Left lung (tissue), 14 donors: ENCODE measurements at places on chromosomes 6 and 20.

DNA sequence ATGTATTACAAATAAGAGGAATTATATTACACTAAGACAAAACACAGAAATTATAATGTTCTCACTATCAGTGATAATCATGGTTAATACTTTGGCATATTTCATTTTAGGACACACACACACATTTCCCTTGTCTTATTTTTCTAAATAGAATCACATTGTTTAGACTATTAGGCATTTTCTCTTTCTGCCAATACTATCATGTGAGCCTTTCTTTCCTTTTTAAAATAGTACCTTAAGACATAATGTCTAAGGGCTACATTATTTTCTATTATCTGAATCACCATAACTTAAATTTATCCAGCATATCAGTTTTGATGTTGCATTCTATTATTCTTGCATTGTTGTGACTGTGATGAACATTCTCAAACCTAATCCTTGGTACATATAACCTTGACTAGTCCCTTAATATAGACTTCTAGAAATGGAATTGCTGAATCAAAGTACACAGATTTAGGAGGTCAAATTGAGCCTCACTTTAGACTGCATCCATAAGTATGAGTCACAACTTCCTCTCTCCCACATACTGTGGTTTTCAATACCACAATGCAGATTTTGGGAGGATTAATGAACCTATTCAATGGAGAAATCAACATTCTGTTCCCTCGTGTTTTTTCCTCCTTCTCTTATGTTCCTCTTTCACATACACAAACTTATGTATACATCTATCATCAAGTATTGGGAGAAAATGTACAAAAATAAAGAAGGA is 212.6 kb downstream of the MOXD1 start:
- DNase-seq = no peak

GRCh38 chr6:90036963-90037362 is 142.7 kb downstream of the GJA10 start:
- no peak for DNase-seq

DNA sequence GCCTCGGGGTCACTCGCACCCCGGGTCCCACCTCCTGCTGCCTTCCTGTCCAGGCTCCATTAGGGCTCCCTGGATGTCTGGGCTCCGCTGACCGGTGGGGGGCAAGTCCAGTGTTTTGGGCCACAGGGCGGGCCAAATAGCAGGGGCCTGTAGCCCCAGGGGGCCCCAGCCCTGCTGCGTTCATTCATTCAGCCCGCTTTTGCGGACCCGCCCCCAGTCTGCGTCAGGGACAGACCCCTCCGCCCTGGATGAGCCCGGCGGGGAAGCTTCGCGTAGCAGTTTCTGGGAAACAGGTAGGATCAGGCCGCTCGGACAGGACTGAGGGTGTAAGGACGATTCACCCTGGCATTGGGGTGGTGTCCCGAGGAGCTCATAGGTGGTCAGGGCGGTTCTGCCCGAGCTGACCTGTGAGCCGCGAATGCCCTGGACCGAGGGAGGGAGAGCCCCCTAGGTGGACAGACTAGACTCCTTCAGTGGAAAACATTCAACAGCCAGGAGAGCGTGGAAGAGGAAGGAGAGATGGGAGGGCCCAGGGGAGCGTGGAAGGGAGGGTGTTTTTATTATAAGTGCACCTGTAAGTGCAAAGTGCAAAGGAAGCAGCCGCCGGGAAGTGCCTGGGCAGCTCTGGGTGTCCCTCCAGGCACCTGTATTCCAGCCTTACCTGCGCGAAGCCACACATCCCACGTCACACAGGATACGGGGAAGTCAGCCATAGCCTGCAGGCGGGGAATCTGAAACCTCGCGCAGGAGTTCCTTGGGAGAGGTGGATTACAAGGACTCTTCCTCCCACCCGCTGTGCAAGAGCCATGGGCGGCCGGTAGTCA is 662 bp downstream of the ENTPD6 start:
- DNase-seq = peak; percentile 18

DNA sequence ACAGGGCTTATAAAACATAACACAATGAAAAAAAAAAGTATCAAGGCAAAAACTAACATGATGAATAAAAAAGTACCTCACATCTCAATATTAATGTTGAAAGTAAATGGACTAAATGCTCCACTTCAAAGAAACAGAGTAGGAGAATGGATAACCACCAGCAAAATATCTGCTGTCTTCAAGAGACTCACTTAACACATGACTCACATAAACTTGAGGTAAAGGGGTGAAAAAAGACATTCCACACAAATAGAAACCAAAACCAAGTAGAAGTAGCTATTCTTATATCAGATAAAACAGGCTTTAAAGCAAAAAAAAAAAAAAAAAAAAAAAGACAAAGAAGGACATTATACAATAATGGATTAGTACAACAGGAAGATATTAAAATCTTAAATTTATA is 86.9 kb downstream of the TBC1D32 start:
- DNase-seq = no peak

GRCh38 chr6:31710523-31711219 is 4.0 kb downstream of the LY6G6F start:
- no peak for DNase-seq

GRCh38 chr6:12621754-12622153 is 94.8 kb upstream of the PHACTR1 start:
- peak; percentile 33 for DNase-seq

- no peak for DNase-seq
Observed at GRCh38 chr6:72776456-72776855, 154.6 kb downstream of the KCNQ5 start.

GRCh38 chr6:32177183-32177787 is 920 bp upstream of the RNF5 start:
- DNase-seq = no peak

DNA sequence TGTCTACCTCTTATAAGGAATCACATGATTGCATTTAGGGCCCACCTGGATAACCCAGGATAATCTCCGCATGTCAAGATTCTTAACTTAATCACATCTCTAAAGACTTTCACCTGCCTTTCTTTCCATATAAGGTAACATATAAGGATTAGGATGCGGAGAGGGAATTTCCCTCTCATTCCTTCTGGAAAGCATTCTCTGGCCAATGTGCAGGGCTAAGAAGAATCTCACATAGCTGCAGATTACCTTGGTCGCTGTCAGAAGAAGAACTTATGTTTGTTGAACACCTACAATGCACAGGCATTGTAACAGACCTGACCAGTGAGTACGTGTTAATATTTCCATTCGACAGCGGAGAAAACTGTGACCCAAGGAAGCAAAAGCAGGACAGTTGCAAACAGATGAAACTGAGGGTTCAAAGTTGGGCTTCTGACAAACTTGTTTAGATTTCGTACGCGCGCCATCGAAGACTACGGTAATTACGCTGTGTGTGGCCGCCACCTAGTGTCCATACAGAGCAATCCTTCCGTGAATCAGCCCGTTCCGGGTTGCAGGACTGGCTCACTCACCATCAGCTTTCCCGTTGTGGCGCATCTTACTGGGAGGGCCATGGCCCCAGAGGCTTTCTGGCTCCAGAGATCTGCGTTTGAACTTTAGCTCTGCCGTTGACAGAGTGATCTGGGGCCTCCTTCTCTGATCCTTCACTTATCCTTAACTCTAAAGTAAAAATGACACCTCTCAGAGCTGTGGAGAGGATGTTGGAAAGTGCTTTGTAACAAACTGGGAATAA is 9.5 kb downstream of the C20orf202 start:
- no peak for DNase-seq

GRCh38 chr6:29941471-29941870 is 861 bp upstream of the HLA-A start:
- no peak for DNase-seq

DNA sequence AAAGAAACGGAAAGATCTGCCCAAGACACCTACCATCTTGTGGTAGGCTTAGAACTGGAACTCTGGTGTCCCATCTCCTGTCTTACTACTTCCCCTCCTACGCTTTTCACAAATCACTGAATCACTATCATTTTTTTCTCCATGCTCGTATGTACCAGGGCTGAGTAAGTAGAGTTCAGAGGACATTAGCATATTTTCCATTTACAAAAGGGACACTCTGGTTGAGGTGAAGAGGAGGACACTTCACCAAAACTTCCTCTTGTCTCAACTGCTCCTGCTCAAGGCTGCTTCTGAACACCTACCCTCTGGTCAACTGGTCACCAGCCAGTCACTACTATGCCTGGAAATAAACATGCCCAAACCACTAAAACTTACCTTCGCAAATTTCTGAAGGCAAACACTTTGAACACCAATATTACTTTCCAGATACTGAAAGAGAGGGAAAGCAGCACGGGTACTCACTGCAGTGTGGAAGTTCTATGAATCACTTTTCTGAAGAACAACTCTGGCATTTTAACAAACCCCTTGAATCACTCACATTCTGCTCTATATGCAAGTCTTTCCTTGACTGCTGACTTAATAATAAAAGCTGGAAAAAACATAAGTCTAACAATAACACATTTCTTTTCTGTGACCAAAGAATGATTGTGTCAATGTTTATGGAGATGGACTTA is 123.3 kb downstream of the INSM1 start:
- no peak for DNase-seq

GRCh38 chr20:26276554-26277210 is 580.0 kb upstream of the ZNF337 start:
- no peak for DNase-seq

- DNase-seq = no peak
Observed at GRCh38 chr20:49508435-49509199, 26.1 kb upstream of the KCNB1 start.

GRCh38 chr20:5608442-5609161 is 141.6 kb upstream of the SHLD1 start:
- DNase-seq = no peak

- DNase-seq = no peak
Observed at GRCh38 chr6:108250240-108250866, 10.5 kb downstream of the SNX3 start.

GRCh38 chr6:34362909-34363680 is 29.4 kb downstream of the NUDT3 start:
- no peak for DNase-seq

DNA sequence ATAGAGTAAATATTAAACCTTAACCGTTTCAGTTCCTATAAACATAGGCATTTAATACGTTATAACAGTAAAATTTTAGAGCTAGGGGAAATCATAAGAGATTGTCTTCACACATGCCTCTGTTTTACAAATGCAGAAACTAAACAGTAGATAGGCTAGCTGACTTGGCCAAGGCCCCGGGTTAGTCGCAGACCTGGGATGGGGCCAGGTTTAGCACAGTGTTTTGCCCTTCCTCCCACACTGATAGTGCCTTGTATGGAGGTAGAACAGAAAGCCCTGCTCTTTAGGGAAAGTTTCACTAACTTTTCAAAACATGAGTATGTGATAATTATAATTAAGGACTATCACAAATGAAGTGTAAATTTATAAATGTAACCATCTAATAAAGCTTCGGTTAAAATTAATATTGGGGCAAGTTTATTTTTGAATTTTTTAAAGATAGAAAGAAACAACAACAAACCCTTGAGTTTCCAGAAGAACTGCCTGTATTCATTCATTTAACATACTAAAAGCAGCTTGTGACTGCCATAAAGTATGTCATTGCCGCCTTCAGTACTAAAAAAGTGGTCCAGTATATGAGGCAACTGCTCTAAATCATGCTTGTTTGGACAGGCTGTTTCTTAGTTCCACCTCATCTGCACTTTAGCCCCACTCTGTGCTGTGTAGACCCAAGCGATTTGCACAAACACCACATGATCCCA is 62.5 kb upstream of the LOC128125822 start:
- peak; percentile 47 for DNase-seq

DNA sequence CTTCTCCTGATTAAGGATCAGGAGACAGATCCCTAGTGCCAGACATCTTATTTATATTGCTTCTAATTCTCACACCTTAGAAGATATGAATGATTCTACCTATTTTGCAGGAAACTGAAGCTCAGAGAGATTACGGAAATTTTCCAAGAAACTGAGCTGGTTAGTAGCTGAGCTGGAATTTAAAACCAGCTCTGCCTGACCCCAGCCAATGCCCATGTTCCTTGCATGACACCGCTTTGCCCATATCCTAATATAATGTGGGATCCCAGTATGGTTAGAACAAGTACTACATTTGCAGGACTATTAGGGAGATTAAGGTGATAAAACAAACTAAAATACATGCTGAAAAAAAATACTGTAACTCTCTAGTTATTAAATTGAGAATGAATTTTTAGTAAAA is 1.9 kb downstream of the TMEM30A start:
- DNase-seq = no peak

- no peak for DNase-seq
Observed at GRCh38 chr6:46757214-46757596, 10.5 kb downstream of the ANKRD66 start.

DNA sequence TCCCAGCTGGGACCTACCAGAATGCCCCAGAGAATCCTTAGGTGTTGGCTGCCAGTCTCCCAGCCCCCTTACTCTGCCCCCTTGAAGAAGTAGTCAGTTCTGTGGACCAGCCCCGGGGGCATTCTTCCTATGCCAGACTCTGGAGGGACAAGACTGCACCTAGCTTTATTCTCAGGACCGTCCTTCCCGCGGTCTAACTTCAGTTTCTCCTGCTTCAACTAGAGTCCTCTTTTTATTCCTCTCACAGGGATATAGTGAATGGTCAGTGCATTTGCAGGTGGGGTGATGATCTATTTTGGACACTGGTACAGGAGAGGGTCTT is 35.9 kb upstream of the MDFI start:
- no peak for DNase-seq

DNA sequence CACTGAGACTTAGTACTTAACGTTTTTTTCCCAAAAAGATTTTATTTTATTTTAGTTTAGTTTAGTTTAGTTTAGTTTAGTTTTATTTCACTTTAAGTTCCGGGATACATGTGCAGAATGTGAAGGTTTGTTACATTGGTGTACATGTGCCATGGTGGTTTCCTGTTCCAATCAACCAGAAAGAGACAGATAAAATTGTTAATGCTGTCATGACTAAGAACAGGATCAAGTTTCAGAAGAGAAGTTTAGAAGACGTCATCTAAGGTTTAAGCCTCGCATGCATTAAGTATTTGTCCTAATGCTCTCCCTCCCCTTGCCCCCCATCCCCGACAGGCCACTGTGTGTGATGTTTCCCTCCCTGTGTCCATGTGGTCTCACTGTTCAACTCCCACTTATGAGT is 540.0 kb downstream of the KHDRBS2 start:
- DNase-seq = no peak

DNA sequence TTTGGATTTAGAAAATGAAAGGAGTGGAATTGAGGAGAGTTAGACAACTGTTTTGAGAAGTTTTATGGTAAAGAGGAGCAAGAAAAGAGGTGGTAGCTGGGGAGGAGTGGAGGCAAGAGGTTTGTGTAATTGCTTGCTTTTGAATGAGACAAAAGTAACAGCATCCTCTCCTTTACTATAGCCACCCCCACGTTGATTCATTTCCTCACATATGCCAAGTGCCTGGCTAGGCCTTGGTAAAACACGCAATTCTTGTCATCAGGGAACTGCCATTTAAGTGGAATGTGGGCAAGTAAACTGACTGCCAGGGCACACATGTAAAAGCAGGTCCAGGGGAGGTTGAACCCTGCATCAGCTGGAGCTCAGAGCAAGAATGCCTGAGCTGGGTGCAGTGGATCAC is 4.1 kb downstream of the MTRES1 start:
- DNase-seq = no peak

- no peak for DNase-seq
Observed at GRCh38 chr6:13141387-13141786, 186.9 kb downstream of the TBC1D7 start.

GRCh38 chr20:59939052-59939878 is 840 bp downstream of the PPP1R3D start:
- DNase-seq = peak; percentile 92
